ENCODE measurements at places on chromosomes 12 and 14.

- DNase-seq = no peak
These were observed 831 bp upstream of the BTBD7 start for GRCh38 chr14:93333631-93334103.

GRCh38 chr12:2904260-2904659, 13.6 kb downstream of the TULP3 start:
- no peak for DNase-seq

GRCh38 chr12:2813214-2814185, 1.0 kb downstream of the ITFG2 start:
- DNase-seq = no peak

- no peak for DNase-seq
These were observed 105.2 kb downstream of the ZFC3H1 start for GRCh38 chr12:71558445-71558844.

GRCh38 chr12:96177013-96177412, 17.2 kb upstream of the ELK3 start:
- DNase-seq = no peak

GRCh38 chr12:45988264-45988663, 2.1 kb downstream of the SCAF11 start:
- DNase-seq = no peak

DNA sequence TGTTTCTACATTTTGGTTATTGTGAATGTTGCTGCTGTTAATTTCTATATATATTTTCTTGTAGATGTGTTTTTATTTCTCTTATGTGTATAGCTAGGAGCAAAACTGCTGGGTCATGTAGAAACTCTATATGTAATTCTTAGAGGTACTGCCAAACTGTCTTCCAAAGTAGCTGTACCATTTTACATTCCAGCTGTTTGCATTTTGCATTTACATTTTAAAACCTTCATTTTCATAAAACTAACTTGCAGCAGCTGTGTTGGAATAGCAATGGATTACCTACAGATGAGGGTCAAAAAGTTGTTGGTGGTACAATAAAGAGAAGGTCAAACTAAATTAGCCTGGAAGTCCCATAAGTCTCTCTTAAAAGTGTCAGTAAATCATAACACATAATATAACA, 1109.7 kb downstream of the FLRT2 start:
- no peak for DNase-seq

- DNase-seq = no peak
These were observed 517.1 kb downstream of the PRKD1 start for GRCh38 chr14:29410581-29410980.

DNA sequence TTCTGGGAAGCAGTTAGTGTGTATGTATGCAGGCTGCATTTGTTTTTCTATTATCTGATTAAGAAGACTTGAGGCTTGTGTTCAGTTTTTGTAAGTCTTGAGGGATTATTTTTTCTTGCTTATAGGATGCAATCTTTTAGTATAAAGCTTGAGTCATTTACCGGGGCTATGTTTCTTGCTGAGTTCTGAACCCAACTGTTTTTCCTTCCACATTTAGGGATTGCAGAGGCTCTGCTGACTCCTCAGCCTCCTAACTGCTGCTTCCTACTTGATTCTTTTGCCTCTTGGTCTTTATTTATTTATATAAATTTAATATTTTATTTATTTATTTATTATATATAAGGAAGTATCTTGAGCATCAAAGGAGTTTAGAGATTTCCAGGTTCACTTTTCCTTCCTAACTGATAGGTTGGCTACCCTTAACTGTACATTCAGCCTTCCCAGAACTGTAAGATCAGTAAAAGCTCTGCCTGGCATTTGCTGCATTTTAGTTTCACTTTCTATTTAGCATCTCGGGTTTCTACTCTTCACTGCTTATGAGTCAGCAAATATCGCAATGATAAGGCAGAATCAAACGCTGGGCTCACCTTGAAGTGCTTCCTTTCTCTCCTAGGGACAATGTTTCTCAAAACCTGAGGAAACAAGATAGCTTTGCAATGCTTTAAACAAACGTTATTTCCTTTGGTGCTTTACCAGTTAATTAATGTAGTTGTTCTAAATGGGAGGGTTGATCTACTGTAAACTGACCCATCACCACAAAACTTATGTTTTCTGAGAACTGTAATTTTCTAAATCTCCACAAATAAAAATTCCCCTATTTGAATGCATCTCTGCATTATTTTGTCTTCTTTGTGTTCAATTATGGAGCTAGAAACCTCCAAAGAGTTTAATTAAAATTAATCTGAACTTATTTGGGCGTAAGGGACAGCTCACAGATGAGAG, 1183.7 kb upstream of the TMEM132C start:
- DNase-seq = no peak

DNA sequence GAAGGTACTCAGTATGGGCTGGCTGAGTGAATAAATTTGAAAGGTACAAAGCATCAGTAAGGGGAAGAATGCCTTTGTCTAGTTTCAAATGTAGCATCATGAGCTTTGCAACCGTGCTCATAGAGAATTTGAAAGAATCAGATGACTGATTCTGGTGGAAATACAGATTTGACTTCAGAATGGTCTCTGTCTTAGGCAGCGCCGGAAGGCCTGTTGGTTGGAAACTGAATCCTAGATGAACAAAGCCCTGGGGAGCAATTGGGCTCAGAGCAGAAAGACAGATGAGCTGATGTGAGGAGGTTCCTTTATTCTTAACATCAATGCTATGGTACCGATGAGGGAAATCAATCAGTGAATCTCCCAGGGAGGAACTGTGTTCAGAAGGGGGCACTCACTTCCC, 137.3 kb downstream of the SNAPC1 start:
- DNase-seq = no peak

DNA sequence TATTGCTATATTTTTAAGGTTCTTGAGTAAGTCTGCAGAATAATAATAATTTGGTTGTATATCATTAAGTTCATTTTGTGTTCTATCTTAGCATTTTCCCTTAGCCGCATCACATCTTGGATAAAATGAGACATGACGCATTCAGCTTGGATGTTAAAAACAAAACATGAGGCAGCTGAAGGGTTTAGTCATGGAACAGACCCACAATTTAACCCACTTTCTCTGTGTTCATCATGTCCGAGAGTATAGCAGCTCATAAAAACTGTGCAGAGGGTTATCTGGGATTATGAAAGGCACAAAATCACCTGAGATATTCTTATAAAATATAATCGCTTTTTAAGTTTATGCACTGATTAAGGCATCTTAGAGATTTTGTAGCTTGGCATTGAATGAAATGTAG, 219.3 kb downstream of the TRHDE start:
- no peak for DNase-seq

DNA sequence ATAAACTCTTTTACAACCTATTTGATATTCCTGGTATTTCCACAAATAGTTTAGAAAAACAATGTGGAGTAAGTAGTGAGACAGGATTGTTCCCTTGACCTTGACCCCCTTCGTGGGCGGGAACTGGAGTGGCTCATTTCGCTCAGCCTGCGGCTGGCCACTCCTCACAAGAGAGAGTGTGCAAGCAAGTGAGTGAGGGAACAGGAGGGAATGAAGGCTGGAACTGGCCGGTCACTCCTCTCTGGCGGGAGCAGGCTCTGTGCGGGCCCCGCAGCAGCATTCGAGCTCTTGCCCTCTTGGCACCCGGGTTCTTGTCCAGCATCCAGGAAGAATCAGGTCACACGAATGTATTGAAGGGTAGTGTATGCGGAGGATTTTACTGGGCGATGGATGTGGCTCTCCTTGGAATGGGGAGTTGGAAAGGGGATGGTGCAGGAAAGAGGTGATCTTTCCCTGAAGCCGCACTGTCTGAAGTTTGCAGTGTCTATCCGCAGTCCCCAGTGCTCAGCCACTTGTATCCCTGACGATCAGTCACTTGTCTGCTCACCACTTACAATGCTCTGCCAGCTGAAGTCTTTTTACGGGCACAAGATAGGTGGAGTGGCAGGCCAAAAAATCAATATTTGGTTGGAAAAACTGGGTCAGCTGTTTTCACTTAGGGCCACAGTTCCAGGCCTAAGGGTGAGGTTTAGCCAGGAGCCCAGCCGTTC, 28.0 kb upstream of the TXNRD1 start:
- no peak for DNase-seq

DNA sequence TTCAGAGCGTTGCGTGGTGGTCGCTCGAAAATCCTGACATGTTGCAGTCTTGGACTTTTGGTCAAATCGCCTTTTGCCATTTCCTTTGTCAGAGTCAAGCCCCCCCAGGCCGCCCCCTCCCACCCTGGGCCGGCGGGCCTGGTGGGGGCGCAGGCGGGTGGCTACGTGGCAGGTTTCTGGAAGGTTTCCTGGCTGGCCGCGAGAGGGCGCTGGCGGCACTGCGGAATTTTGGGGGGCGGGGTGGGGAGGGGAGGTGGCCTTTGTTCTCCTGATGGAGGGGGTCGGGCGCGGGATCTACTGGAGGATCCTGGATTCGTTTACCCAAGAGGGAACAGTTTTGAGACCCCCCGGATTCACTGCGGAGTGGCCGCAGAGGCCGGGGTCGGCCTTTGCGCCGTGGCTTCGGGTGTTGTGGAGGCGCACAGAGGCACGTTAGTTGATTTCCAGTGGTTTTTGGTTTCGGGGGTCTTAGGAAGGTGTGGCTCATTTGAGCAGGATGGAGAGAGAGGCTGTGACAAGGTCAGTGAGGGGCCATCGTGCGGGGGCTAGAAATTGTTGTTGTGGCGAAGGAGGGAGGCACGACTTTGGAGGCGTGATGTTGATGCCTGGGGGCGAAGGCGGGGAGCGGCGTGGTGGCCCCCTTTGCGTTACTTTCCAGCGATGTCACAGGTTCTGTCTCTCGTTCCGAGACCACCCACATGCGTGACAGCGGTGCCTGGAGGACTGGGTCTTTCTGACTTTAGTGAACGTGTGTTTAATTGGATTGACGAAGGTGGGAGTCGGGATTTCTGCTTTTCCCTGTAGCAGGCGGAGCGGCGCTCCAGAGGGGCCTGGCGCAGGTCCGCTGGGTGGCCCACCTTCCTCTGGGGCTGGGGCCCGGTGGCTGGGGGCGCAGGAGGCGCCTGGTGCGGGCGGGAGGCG, 1.4 kb downstream of the MEG3 start:
- no peak for DNase-seq
